ENCODE measurements at places on chromosomes 12 and 14. TPM values are rescaled to one million over a fixed set of nuclear protein-coding genes. Genes with fewer than 3 reads are reported as not detected.

GRCh38 chr12:101186291-101186690, 23.7 kb downstream of the SLC5A8 start:
- DNase-seq, result no peak

DNA sequence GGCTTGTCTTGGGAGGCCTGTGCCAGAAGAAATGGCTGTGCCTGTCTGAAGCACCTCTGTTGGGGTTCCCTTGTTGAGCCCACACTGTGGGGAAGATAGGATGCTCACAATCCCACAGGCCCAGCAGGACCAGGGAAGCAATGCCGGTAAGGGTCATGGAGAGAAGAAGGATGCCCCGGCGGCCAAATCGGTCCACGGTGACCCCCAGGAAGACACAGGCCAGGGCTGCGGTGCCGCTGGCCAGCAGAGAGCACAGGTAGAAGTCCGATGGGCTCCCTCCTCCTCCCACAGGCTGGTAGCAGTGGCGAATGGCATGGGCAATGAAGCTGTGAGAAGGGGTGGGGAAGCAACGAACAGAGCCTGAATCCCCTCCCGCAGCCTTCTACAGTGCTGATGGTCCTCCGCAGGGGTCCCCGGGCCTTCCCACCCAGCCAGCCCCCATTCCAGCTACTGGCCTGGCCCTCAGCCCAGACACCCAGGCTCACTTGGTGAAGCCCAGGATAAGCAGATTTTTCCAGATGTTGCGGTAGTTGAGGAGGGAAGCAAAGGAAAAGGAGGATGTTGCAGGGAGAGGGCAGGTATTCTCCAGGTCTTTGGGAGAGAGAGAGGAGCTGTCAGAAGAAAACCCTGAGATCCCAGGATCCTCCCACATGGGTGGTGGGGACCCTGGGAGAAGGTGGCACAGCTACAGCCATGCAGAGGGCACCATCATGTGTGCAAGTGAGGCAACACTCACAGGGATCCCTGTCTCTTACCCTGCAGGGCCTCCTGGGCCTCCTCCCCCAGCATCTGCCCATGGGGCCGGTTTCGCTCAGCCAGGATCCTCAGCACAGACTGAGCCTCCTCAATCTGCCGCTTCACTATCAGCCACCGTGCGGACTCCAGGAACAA, 5.0 kb downstream of the SLC22A17 start:
- no peak for DNase-seq

GRCh38 chr12:3035815-3036702, 41.1 kb upstream of the TSPAN9 start:
- DNase-seq, result no peak

DNA sequence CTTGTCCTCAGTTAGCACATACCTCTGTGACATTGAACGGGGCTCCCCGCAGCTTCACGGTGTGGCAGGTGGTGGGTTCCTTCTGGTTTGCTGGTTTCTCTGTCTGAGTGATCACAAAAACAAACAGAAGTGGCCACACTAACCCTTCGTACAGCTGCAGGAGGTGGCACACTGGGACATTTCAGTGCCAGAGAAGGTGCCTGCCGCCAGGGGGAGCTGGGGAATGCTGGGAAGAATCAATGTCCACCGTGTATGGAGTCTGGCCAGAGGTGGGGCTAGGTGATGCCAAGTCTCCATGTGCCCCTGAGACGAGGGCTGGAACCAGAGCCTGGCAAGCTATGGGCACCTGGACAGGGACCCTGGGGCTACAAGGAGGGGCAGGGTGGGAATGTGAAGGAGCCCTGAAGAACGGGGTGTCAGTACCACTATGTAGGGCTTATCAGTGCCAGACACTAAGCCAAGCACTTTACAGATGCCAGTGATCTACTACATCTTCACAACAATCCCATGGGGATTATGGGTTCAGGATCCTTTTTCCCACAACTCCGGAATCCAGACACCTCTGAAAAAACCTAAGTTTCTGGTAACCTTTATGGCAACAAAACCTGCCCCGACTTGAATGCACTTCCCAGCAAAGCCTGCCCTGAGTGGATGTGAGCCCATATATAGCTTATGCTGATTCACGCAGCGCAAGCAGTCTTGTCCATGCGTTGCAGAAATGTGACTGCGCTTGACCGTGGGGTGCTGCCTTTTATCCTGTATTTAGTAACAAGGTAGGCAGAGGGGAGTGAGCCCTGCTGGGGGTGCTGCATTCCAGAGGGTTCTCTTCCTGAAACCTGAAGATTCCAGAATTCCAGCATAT, 10.8 kb downstream of the RBM19 start:
- DNase-seq, result no peak

GRCh38 chr14:22118899-22119477, 445.4 kb upstream of the OR4E1 start:
- no peak for DNase-seq

DNA sequence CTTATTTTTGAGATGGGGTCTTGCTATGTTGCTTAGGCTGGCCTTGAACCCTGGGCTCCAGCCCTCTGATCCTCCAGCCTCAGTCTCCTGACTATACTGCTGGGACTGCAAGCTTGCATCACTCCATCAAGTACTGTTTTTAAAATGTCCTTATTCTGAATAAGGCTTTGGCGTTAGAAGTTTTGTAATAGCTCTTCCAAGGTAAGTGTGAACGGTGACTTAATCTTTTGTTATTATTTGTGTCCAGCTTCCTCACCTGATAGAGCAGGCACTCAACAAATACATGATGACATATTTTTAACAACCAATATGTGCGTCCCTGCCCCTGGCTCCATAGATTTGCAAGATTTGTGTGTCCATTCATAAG, 1.4 kb downstream of the C1RL start:
- no peak for DNase-seq

- no peak for DNase-seq
Measured at GRCh38 chr14:64208981-64209380, 85.2 kb downstream of the ESR2 start.

DNA sequence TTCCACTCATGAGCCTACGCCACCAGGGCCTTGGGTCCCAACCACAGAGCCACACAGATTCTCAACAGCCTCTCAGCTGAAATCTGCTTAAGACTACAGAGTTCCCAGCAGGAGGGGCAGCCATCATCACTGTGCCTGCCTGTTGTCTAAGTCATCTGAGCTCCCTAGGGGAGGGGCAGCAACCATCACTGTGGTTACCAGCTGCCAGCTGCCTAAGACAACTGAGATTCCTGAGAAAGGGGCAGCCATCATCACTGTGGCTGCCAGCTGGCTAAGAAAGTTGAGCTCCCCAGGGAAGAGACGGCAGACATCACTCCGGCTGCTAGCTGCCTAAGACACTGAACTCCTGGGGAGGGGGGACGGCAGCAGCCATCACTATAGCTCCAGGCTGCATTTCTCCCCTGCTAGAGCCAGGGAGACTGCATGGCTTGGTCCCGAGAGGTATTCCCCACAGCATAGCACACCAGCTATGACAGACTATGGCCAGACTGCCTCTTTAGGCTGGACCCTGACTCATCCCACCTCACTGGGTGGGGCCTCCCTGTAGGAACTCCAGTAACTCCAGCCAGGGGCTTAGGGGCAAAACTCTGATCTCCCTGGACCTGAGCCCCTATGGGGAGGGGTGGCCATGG, 37.2 kb upstream of the C14orf132 start:
- DNase-seq, result no peak

DNA sequence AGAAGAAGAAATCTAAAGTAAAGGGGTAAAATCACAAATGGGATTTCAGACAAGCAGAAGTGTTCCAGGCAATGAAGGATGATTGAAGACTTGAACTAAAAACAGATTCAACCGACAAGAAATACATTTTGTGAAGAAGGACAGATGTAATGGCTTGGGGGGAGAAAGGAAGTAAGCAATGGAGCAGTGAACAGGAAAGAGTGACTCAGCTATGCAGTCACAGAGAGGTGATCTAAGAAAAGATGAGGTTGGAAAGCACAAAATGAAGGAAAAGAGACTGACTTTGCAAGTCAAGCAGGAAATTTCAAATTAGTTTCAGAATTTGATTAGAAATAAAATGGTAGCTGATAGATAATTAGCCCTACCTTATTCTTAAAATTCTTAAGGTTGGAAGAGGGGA, 66.5 kb downstream of the PUS7L start:
- DNase-seq, result no peak

DNA sequence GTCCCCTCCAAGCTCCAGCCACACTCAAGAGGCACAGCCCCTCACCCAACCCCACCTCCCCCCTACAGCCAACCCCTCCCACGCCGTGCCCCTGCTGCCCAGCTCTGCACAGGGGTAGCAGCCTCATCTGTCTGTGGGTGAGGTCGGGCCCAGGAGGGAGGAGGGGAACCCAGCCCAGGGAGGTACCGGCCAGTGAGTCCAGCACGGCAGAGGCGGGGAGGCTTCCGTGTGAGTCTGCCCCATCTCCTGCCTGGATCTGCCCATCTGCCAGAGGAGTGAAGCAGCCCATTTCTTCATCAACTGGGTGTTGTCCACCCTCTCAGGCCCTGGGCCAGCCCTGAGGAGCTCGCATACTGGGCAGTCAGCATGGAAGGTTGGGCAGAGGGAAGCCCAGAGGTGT, 54.2 kb downstream of the CCNK start:
- no peak for DNase-seq

MGAT4C gene
- polyA plus RNA-seq, result 1.8 TPM

RDH16 gene
- 0.38 TPM for polyA plus RNA-seq

HOXC12 gene
- polyA plus RNA-seq, result not detected

C12orf42 gene
- 0.20 TPM for polyA plus RNA-seq

RIC8B gene
- 21.2 TPM for polyA plus RNA-seq

PTPN6 gene
- polyA plus RNA-seq, result 27.5 TPM

IPO4 gene
- 32.7 TPM for polyA plus RNA-seq

WASHC4 gene
- 59.2 TPM for polyA plus RNA-seq

PRIMA1 gene
- polyA plus RNA-seq, result 1.1 TPM

LRRC43 gene
- polyA plus RNA-seq, result 4.5 TPM
